A549 treated with ZK216348 at 1 μM for 4 hours (cell line): ENCODE measurements at places on chromosomes 13 and 19. TPM values are rescaled to one million over a fixed set of nuclear protein-coding genes. Genes with fewer than 3 reads are reported as not detected.

The CYP2A7 gene
- total RNA-seq, result not detected in 5 replicates

The FFAR1 gene
- total RNA-seq, result not detected in 5 replicates

The KLK4 gene
- 0.41 TPM in 1 of 5 replicates, not detected in the others for total RNA-seq

The CIC gene
- total RNA-seq, result 26.5 to 63.0 TPM (median 56.8 TPM) in 5 replicates

The ZNF626 gene
- total RNA-seq, result not detected in 5 replicates
